Activated CD4-positive, alpha-beta T cell treated with anti-CD3 and anti-CD28 coated beads, Interleukin-2, amount 10 ng/mL, durations not matched to agents 24 days and 14 days (primary cell): ENCODE measurements at places on chromosomes 6 and 20.

- DNase-seq: peak; percentile 32
These were observed 11.4 kb upstream of the RCAN2 start for GRCh38 chr6:46502486-46503119.

- DNase-seq: no peak
These were observed 628 bp upstream of the CHRNA4 start for GRCh38 chr20:63361519-63362435.

- no peak for DNase-seq
These were observed 134.1 kb downstream of the ELOVL4 start for GRCh38 chr6:79813143-79813850.

DNA sequence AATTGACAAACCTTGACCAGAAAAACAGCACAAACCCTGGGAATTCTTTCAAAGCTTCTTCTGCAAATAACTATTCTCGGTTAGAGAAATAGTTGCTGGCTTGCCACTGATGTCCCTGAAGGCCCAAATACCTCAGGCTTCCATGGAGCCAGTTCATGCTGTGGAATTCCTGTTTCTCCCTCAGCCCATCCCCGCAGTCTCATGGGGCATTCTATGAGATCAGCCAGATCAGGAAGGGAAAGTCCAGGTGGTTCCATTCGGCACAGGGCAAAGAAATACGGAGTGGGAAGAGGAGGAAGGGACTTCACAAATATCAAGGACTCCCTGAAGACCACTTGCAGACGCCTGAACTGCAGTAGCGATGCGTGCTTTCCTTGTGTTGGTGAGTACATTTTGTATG lies 63.3 kb downstream of the MYLK4 start:
- DNase-seq: no peak

DNA sequence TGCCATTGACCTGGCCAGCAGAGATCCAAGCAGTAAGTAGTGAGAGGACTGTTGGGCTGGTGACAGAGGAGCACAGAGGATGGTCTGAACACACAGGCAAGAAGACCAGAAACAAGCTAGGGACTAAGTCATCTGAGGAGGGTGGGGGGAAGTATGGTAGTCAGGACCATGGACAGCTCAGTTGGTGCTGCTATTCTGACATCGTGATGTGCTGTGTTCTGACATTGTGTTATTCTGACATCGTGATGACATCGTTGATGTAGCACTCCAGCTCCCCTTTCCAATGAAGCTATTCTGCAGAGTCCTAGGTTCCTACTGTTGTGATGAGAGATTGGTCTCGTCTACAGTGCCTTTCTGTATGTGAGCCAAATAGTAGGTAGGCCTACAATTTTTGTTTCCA lies 28.7 kb downstream of the CFAP206 start:
- peak; percentile 88 for DNase-seq

GRCh38 chr6:125906158-125906998 lies 50.2 kb upstream of the HINT3 start:
- peak; percentile 85 for DNase-seq

- no peak for DNase-seq
These were observed 466 bp upstream of the PSMB1 start for GRCh38 chr6:170553534-170554012.

DNA sequence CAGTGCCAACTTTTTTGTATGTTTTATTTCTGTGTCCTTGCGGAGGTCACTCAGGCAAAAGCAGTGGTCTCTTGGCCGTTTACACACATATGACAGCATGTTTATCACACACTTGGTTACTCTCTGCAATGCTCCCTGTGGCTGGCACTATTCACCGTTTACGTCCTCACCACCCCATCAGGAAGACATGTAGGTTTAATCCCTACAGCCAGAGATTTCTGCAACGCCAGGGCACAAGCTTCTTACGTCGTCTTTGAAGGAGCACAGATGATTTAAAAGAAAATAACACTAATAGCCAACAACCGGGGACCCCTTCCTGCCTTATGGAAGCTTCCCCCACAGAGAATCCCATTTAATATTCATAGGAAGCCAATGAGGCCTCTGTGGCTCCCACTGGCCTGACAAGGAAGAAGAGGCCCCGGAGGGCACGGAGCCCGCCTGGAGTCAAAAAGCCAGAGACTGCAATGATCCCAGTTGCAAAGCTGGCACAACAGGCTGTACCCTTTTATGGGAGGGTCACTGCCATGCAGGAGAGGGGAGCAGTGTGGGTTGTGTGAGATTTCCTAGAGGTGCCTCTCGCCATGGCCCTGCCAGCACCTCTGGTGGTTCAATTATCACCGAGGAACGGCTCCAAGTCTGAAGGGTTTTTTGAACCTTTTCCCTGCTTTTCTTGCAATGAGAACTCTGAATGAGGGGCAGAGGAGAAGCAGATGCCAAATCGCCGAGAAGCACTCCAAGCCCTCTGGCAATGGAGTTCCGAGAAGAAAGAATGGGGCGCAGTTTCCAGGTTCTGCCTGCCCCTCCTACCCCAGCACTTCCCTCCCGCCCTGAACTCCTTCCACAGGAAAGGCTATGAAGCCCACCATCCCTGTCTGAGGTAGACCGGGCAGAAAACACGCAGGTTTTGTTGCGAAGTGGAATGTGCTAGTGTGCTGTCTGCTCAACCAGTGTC lies 96.2 kb downstream of the THBS2 start:
- no peak for DNase-seq

GRCh38 chr6:113449051-113449450 lies 408.1 kb upstream of the MARCKS start:
- DNase-seq: no peak

- DNase-seq: no peak
These were observed 17.1 kb upstream of the ARMC2 start for GRCh38 chr6:108831104-108831503.

- no peak for DNase-seq
These were observed 36.9 kb downstream of the SNAI1 start for GRCh38 chr20:50019466-50020256.

DNA sequence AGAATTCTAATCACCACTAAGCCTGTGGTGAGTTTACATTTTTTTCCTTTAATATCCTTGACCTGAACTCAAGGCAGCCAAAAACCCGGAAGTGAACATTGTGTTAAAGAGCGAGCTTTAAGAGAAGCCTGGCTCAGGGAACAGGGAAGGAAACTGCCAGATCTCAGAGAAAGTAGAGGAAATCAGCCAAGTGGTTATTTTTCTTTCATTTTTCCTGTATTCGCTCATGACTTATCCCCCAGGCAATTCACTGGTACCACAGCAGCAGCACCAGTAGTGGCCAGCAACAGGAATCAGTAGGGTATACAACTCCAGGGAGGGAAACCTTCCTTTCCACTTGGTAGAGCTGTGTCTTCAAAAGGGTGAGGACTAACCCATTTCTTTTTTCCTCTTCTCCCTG lies 89.6 kb upstream of the HMGCLL1 start:
- no peak for DNase-seq

DNA sequence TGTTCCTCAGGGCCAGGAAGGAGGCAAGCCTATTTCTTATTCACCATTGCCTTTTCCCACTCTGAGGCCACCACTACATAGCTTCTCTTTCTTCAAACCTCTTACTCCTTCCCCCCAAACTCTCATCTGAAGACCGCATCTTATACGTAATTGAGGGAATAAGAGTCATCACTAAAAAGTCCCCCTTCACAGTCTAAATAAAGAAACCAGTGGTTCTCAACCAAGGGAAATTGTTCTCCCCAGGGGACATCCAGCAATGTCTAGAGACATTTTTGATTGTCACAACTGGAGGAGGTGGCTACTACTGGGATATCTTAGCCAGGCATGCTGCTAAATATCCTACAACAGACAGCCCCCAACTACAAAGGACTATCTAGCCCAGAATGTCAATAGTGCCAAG lies 327.6 kb upstream of the CNR1 start:
- DNase-seq: peak; percentile 9

- DNase-seq: no peak
These were observed 54.6 kb downstream of the HMGCLL1 start for GRCh38 chr6:55524441-55524840.

GRCh38 chr6:35795453-35796071 lies 1.6 kb downstream of the CLPS start:
- DNase-seq: no peak

DNA sequence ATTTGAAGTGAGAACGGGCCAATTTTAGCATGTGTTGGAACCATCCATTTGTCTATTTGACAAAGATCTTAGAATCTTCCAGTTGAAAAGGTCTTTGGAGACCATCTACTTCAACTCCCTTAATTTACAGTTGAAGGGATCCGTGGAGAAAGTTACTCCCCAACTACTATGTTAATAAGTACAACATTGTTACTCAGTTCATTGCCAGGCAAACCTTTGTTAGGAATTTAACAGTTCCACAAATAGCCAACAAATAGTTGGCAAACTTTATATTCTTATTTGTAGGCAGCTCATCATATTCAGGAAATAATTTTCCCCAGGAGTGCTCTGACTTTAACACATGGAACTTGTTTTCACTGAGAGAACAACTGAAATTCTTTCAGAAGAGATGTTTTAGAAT lies 81.0 kb upstream of the FLRT3 start:
- no peak for DNase-seq

DNA sequence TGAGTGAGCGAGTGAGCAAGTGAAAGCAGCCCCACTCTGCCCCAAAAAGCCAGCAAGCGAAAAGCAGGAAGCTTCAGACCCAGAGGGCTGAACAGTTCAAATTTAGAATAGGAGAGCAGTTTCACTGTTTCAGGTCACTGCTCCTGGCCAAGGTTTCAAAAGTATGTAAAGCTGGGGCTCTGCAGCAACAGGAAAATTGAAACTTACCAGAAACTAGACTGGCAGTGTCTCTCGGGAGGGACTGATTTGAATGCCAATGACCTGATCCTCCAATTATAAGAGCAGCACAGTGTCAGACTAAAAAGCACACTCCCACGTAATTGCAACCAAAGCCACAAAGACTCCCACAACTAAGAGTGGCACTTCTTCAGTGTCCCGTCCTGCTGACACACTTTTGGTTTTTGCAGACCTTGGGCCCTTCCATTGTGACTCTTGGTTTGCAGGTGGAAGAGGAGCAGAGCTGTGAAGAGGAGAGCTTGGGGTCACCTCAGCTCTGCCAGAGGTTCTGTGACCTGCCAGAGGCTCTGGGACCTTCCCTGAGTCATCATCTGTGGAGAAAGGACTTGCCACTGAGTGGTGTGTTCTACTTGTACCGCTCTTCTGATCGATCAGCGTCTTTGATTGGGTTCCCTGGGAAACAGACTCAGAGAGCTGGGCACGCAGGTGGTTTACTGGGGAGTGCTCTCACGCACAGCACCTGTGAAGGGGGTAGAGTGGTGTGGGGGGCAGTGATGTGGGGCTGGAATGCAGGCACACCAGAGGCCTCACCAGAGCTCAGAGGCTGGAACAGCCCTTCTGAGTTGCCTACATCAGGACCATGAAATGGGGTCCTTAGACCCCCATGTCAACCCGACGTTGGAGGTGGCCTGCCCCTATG lies 52.7 kb upstream of the PTGIS start:
- DNase-seq: peak; percentile 72

GRCh38 chr6:45026003-45026516 lies 302.1 kb upstream of the RUNX2 start:
- DNase-seq: no peak

- DNase-seq: peak; percentile 84
These were observed 878 bp downstream of the HLA-C start for GRCh38 chr6:31270788-31271640.

DNA sequence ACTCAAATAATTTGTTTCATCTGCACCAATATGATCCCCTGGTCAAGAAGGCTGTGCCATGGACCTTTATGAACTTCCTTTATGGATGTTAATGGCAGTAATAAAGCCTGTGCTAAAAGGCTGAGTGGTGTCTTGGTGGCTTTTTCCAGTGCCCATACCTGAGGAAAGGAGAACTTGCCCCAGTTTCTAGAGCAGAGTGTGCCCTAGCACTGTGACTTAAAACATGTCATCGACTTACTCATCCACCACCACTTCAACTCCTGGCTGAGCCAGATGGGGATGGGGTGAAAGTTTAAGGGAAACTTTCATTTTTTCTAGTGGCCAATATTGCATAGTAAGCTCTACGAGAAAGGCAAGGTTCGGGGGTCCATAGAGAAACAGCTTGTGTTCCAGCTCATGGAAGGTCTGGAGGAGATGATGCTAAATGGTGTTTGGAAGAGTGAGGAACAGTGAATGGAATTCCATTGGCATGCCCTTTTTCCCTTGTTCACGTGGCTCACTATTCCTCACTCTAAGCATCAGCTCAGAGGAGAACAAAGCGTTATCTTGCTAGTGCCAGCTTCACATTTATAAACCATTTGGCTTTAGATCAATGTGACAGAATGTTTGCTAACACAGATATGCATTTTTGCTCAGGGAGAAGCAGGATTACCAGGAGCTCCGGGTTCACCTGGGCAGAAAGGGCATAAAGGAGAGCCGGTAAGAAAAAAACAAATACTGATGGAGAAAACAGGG lies 71.2 kb downstream of the COL19A1 start:
- no peak for DNase-seq

DNA sequence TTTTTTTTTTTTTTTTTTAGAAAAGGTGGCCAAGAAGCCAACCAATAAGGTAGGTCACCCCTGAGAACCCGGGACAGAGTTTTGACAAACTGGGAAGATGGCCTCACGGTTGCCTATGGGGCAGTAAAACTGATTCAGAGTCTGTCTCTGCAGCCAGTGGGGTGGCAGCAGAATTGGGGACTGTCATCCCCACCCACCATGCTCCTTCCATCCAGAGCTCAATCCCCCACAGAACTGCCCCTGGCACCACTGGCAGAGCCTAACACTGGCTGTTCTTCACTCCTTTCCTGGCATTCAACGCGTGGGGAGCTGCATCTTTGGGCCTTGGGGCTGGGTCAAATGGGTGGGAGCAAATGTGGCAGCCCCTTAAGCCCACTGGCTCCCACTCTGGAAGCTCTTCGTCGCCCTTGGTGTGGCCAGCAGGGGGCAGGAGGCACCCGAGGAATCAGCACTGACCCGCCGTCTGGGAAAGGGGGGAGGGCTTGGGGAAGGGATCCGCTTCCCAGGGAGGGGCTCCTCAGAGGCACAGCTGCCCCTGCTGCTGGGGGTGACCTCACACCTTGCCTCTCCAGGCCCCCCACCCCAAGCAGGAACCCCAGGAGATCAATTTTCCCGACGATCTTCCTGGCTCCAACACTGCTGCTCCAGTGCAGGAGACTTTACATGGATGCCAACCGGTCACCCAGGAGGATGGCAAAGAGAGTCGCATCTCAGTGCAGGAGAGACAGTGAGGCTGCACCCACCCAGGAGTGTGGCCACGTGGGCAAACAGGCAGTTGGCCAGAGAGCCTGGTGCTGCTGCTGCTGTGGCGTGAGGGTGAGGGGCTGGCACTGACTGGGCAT lies 10.4 kb downstream of the CD40 start:
- no peak for DNase-seq

DNA sequence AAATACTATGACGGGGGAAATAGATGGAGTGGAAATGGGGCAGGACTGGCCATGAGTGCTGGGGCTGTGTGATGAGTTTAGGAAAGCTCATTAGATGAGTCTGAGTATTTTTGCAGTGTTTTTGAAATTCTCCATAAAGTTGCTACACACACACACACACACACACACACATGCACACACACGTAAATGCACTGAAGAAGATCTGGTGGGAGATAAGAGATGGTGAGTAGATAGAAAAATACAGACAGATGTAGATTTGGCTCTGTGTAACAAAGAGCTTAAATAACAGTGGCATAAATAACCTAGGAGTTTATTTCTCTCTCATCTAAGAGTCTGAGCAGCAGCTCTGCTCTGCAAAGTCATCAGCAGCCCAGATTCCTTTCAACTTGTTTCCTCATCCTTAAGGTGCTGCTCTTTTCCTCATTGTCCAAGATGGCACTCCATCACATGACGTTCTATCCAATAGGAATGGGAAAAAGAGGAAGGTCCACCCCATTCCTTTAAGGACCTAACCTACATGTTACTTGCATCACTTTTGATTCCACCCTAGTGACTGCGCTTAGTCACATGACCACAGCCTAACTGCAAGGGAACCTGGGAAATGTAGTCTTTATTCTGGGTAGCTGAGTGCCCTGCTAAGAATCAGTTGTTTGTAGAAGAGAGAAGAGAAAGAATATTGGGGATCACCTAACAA lies 76.4 kb downstream of the EYA2 start:
- peak; percentile 75 for DNase-seq
